ENCODE measurements at places on chromosomes 1 and 21. TPM values are rescaled to one million over a fixed set of nuclear protein-coding genes. Genes with fewer than 3 reads are reported as not detected.

CASQ1 gene
- not detected for polyA plus RNA-seq

CDA gene
- 35.6 TPM for polyA plus RNA-seq

CTSE gene
- not detected for polyA plus RNA-seq

SYCP1 gene
- not detected for polyA plus RNA-seq

CHAF1B gene
- 12.9 TPM for polyA plus RNA-seq

- DNase-seq: no peak
Observed at GRCh38 chr1:230982696-230983095, 3.8 kb downstream of the ARV1 start.

DNA sequence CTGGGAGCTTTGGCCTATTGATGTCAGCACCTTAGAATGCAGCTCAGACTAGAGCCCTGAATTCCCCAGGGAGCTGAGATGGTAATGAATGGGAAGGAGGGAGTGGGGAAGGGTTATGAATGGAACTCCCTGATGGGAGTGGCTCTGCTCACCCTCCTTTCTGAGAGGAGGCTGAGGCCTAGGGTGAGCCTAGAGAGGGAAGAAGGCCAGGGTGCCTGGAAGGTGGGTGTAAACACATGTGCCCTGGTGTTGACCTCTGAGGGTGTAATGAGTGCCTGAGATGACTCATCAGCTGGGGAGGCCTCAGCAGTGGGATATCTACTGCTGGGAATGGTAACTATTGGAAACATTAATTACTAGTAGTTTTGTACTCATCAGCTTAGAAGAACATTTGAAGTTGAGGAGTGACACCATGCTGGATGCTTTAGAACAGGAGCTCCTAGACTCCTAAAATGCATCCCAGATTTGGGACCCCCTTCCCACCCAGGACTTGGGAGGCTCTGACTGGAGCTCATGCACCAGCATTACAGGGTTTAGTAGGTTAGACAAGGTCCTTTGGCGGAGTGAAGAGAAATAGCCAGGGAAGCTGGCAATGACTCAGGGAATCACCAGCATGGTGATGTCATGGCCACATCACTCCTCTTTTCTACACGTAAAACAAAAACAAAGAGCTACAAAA, 16.0 kb upstream of the PIGV start:
- DNase-seq: peak; percentile 87

GRCh38 chr1:42924851-42925760, 33.6 kb downstream of the SLC2A1 start:
- no peak for DNase-seq

- no peak for DNase-seq
Observed at GRCh38 chr1:11800756-11801433, 4.9 kb downstream of the MTHFR start.

- no peak for DNase-seq
Observed at GRCh38 chr1:47971385-47972160, 25.6 kb downstream of the TRABD2B start.

DNA sequence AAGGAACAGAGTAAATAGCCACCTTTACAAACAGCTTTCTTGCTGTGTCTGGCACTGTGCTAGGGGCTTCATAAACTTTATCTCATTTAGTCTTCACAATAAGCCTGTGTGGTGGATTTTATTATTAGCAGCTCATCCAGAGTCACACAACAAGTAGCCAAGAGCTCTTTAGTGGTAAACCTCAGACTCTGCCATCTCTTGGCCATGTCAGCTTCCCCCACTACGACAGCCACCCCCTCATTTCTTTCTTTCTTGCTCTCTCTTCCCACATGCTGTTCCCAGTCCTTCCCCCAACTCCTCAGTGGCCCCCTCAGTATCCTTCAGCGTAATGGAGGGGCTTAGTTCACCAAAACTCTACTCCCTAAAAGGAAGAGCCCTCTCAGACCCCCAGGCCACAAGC, 1.2 kb upstream of the ZNF683 start:
- DNase-seq: no peak

DNA sequence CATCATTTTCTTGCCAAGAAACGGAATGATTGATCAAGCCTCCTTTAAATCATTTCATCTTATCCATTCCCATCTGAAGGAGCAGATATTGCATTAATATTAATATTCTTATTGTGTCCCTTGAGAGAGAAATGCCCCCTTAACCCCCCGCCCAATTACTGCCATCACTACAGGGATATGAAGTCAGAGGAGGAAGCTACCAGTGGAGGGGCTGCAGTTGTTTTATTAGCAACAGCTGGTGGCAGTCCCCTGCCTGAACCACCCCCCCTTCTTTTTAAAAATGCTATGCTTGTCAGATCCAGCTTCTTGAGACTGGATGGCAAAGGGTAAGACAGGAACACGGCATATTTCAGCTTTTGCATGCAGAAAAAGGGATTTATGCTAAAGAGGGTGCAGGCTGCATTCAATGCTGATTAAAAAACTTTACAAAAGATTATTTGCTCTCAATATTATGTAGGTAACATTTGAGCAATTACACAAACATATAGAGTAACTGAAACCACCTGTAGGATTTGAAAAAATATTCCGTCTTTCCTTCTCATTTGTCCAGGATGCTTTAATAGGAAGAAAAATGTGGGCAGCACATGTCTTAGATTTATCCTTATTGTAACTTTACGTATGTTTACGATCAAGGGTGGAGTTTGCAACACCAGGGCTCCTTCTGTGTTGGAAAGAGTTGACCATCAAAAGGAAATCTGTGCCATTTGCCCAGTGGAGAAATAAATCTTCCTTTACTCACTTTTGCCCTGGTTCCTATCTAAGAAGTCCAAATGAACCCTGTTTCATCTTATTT, 77.7 kb downstream of the ZBTB18 start:
- DNase-seq: no peak

DNA sequence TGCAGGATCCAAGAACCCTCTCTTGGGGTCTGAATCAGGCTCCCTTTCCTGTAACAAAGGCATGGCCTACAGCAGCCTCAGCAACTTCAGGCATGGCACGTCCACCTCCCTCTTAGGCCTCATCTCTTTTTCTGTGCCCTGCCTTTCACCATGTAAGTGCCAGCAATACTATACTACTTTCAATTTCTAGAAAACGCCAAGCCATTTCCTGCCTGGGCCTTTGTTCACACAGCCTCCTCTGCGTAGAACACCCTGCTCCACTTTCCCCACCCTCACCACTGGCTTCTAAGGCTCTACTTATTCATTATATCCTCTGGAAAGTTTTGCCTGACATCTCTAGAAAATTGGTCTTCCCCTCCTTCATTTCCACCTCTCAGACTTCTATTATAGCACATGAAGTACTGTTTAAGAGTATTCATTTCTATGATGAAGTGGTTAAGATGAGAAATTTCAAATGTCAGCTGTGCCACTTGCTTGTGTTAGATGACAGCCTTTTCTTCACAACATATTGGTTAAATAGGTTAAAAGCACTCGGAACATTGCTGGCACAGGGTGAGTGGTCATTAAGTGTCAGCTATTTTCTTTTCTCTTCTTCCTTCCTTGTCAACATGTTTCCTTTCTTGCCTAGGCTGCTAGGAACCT, 41.6 kb upstream of the VWA5B1 start:
- no peak for DNase-seq

DNA sequence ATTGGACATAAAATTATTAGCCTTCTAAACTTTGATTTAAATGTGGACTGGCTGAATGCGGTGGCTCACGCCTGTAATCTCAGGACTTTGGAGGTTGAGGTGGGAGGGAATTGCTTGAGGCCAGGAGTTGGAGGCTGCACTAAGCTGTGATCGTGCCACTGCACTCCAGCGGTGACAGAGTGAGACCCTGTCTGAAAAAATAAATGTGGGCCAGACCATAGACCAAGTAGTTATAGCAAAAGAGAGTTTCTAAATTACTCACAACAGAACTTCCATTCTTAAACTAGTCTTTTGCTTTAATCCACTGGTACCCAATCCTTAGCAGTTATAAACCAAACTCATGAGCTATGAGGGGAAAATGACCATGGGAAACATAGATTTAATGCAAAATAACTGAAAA, 35.2 kb downstream of the RAP1A start:
- no peak for DNase-seq

DNA sequence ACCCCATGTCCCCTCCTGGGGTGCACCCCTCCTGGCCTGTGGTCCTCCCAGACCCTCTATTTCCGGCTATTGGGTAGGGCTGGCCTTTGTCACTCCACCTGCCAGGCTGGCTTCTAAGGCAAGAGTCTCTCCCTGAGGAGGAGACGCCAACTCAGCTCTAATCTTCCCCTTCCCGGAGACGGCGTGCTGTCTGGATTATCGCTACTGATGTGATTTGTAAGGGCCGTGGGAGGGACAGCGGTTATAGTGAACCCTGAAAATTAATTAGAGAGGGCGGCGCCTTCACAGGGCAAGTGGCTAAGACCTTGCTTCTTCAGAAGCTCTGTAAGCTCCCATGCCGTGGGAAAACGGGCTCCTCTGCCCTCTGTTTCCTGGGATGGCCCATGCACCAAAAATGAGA, 207.0 kb upstream of the VAMP3 start:
- DNase-seq: no peak

DNA sequence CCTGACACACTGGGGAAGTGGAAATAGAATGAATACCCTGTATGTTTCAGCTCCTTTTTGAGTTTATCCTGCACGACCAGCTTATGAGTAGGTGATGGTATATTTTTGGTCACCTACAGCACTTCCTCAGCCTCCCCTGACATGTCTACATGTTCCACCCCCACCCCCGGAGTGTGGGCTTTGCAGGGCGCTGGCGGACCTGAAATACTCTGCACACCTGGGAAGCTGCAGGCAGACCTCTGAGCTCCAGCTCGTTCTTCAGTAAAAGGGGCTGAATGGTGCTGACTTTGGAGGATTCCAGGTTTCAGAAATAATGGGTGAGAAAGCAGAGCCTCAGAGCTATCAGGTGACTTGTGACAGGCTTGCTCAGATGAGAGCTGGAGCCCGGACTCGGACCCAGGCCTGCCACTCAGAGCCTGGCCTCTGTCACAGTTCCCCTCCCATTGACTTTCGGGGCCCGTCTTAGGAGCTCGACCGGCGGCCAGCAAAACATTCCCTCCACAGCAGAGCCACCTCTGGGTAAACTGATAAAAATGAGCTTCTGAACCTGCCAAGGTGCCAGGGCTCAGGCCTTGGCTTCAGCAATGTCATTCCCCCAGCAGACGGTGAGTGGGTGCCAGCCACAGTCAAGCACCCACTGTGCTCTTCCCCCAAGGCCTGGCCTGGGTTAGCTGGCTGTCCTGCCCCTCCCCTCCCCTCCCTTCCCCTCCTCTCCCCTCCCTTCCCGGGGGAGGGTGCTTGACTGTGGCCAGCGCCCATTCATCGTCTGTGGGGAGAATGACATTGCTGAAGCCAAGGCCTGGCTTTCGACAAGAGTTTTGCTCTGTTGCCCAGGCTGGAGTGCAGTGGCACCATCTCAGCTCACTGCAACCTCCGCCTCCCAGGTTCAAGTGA, 30.1 kb downstream of the DOP1B start:
- DNase-seq: no peak

- no peak for DNase-seq
Observed at GRCh38 chr21:43737158-43737950, 18.4 kb downstream of the PDXK start.

DNA sequence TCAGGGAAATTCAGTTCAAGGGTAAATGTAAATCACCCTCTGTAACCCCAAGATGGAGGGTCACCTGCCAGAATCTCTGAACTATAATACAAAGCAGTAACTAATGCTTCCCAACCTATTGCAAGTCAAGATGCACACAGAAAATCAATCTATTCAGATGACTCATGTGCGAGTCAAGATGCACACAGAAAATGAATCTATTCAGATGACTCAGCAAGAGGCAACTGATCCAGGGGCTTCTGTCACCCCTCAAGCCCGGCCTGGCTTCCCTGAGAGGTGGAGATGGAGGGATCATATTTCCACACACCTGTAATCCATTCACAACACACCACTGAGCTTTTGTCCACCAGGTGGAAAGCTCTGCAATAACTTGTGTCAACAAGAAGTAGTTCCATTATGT, 17.4 kb upstream of the HIVEP3 start:
- DNase-seq: no peak

DNA sequence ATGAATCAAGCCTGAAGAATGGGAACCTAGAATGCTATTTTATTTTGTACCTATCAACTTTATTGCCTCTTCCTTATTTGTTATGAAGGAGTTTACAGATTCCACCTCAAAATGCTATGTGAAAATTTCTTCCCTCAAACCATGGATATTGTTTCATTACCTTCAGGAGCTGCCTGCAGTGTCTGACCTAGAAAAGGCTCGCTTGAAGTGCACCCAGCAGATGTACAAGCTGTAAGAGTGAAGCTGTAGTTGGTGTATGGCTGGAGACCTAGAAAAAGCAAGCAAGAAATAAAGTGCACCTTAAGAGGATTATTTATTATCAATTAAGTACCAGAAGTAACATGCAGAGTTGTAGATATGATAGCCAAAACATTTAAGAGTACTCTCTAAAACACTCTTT, 199.4 kb downstream of the KCTD3 start:
- DNase-seq: no peak

GRCh38 chr1:167489571-167490340, 28.6 kb downstream of the CD247 start:
- no peak for DNase-seq

GRCh38 chr1:167617153-167618147, 12.6 kb upstream of the RCSD1 start:
- no peak for DNase-seq

DNA sequence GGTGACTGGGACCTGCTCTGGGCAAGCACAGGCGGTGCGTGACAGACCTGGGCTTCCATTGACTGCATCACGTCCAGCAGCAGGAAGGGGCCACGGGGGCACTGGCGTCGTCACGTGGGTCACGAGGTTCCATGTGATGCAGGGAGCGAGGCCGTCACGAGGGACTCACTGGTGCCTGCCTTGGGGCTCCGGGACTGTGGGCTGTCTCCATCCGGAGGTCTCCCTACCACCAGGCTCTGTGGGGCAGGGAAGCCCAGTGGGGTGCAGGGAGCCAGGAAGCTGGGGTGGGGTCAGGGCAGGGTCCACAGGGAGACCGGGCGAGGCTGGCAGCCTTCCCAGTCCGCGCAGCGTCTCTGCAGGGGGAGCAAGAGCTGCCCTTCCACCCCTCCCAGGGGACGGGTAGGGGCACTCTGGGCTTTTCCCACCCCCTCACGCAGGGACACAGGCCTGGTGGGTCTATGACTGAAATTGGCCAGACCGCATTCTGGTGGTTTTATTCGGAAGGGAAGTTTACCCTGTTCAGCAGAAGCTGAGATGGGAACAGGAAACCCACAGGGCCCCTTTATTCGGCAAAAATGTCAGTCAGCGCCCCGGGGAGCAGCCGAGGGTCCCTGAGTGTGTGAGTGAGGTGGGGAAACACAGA, 416 bp upstream of the TNFRSF14 start:
- DNase-seq: no peak

- DNase-seq: no peak
Observed at GRCh38 chr1:93288558-93288957, 57.1 kb upstream of the DR1 start.
